ENCODE measurements at places on chromosomes 13 and 19.

GRCh38 chr19:43784981-43785808, 4.4 kb upstream of the KCNN4 start:
- peak; percentile 78 for DNase-seq

GRCh38 chr19:6233827-6234511, 45.8 kb downstream of the MLLT1 start:
- DNase-seq: no peak

DNA sequence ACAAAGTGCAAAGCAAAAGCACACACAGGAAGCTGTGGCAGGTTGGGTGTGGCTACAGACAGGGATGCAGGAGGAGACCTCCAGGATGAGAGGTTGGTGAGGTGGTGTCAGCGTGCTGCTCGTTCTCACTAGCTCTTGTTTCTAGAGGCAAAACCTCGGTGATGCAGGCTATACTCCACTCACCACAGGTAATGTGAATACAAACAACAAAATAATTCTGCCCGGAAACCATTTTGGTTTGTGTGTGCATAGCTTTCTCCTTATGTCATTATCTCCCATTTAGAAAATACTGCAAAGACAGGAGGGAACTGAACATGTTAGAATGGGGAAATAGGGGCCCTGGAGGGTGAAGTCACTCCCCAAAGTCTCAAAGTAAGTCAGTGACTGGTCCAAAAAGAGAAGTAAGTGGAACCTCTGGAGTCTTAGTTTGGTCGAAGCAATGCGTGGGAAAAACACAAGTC, 9.4 kb downstream of the LCP1 start:
- no peak for DNase-seq

DNA sequence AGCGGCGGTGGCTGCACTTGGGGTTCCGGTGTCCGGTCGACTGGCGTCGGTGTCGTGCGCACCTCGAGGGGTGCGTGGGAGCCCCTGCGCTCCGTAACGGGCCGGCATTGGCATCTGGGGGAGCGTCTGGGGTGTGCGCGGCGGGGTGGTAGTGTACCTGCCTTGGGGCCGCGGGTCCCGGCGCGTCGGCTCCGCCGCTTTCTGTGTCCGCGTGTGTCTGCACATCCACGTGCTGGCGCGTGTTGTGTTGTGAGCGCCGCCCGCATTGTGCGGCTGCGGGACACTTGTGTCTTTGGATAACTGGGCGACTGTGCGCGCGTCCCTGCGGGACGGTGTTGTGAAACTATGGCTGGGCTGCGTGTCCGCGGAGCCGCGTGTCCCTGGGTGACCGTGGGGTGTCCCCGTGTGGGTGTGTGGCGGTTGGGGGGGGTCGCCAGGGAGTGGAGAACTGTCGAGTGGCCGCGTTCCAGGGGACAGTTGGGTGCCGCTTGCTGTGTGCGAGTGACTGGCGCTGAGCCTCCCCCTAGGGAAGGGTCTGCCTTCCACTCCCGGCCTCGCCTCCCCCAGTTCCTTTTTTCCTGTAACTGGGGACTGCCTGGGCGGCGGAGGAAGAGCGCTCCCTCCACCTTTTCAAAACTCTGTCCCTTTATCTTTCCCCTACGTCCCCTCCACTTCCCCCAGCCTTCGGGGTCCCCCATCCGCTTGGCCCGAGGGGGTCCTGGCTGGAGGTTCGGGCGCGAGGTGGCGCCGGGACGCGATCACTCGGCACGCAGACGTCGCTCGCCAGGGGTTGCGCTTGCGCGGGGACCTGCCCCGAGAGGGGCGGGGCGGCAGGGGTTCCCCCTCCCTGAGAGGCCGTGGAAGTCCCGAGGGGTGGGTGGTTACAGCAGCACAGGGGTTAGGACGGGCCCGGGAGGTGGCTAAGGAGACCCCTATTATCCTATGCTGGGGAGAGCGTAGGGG, 5.7 kb upstream of the NFIC start:
- DNase-seq: peak; percentile 33

- no peak for DNase-seq
These were observed 11.1 kb downstream of the CKM start for GRCh38 chr19:45311621-45312020.

DNA sequence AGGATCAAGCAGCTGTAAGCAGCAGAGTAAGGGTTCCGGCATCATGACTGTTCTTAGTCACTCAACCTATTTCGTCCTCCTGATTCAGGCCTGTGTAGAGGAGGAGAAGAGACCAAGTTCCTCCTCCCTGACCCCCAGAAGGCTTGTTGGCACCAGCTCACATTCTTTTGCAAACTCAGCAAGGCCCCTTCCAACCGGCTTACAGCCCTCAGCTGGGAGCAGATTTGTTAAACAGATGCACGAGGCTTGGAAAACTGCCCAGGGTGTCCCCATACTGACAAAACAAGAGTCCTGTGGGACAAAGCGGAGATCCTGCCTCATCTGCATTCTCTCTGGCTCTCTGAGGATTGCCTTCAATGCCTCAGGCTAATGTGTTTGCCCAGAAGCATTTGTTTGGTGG, 113.2 kb upstream of the SOX21 start:
- no peak for DNase-seq

DNA sequence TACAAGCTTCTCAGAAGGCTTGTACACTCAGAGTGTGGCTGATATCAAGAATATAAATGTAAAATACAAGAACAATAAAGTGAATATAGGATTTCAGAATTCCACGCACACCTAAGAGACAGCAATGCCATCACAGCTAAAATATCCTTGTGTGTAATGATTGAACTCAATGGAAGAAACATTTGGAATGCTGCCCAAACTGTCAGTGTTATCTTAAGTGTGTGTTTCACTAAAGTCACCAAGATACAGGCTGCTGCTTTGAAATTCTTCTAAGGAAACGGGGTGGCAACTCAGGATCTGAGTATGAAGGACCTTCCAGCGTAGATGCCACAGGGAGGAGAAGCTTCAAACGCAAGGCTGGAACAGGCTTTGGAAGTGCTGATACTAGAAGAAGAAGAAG, 86.8 kb downstream of the SGCG start:
- no peak for DNase-seq

DNA sequence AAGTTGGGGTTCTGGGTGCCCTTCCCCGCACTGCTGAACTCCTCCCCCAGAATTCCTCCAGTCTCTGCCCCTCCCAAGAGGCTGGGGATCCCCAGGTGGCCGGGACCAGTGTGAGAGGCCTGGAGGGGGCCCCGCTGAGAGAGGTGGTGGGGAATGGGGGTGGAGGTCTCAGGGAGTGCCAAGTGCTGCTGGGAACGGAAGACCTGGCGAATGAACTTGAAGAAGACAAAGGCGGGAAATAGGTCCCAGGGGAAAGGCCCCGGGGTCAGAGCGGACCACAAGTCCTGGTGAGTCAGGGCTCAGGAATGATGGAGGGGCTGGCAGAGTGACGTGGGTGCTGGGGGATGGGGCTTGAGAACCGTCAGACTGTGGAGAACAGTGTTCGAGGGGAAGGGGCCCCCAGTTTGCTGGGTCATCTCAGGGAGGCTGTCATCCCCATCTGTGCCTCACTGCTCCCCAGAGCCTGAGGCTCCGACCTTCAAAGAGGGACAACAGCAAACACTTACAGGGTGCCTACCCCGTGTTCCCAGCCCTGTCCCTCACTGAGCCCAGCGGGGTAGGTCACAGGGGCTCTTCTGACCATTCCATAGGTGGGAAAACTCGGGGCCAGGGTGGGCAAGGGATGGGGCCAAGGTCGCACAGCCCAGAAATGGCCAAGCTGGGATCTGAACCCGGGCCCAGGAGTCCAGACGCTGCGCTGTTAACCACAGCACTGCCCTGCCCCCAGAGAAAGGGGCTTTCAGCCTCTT, 16.0 kb upstream of the SEMA6B start:
- peak; percentile 89 for DNase-seq

- DNase-seq: no peak
These were observed 13.4 kb upstream of the SYT5 start for GRCh38 chr19:55193481-55193880.

DNA sequence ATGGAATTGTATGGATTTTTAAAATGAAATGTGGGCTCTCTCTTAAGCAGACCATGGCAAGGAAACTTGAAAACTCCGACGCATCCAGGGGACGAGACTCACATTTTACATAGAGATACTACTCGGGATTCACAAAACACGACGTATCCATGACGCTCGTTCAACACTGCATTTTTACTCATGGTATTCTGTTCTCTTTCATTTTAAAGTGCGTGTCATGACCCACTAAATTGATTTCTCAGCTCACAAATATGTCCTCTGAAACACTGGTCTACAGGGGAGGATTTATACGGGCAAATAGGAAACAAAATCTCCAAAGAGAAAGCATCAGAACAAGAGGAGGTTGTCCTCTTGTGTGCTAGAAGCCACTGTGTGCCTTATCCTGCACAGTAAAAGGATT, 523.5 kb downstream of the MYO16 start:
- no peak for DNase-seq

GRCh38 chr19:5778402-5778801, 6.1 kb downstream of the PRR22 start:
- no peak for DNase-seq

DNA sequence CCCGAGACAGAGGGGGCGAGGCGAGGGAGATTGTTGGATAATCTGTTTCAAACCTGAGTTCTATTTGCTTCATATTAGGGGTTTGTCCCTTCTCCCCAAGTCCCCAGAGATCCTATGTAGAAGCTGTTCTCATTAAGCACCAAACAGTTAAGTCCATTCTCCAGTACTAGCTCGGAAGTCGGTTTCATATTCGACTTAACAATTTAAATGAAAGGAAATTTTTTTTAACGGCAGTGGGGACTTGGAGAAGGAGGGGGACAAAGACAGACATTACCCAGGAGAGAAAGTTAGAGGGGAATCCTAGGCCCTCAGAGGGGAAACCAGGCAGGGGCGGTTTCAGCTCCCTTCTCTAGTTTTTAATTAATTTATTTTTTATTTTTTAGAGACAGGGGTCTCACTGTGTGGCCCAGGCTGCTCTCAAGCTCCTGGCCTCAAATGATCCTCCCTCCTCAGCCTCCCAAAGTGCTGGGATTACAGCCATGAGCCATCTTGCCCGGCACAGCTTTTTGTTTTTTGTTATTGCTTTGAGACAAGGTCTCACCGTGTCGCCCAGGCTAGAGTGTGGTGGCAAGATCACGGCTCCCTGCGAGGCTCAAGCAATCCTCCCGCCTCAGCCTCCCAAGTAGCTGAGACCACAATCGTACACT, 13.7 kb upstream of the TLE2 start:
- DNase-seq: no peak

DNA sequence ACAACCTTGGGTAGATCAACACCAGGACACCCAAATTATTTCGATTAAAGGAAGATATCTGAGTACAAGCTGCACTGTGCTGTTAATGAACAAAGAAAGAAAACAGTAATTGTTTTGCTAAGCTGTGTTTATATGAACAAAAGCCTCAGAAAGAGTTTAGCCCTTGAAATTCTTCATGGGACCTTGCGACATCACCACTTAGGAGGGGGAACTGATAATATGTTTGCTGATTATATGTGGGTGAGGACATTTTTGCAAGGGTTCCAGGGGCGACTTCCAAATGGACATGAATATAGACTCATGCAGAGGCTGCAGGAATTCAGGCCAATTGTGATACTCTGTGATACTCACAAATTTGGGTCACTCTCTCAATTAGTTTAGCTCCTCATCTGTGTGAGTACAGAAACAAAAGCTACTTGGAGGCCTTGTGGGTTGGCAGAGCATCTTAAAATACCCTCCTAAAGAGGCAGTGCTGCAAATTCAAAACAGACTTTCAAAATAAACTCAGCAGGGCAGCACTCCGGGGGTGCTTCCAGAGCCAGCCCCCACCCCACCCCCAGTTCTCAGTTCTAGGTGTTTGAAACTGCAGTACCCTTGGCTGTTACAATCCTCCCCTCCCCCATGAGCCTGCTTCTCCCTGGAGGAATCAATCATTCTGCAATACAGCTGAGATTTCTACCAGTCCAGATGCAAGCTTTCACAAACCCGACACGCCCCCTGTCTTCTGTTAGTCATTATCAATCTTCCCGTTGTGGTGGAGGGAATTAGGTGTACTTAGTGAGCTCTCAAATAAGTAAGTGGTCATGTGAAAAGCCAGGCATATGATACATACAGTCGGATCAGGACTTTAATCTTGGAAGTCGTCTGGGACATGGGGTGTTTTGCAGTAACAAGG, 97.0 kb upstream of the MBNL2 start:
- no peak for DNase-seq

- DNase-seq: no peak
These were observed 5.3 kb downstream of the FXYD3 start for GRCh38 chr19:35120898-35121297.

DNA sequence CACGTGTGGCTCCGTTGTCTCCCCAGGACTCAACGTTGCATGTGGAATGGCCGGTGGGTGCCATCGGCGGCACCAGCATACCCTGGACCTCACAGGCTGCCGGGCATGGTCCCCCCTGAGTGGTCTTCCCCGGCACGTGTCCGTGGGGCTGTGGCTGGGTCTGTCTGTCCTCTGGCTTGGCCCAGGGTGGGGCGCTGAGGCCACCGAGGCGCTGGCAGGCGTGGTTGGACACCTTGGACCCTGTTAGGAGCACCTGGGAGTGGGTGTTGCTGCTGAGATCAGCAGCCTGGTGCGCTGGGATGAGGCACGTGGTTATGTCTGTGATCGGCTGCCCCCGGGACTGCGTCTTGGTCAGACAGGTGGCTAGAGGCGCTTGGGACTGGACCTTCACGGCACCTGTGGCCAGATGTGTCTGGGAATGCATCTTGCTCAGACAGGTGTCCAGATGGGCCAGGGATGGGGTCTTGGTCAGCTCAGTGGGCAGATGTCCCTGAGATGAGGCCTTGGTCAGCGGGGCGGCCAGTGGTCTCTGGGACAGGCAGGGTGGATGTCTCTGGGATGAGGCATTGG, 9.2 kb downstream of the IQCN start:
- no peak for DNase-seq

GRCh38 chr19:49362048-49362928, at the start of gene TEAD2:
Gene TEAD2 (minus strand): TSS chr19:49362416. CDS start chr19:49360075, 2,341 bp downstream.
- peak; percentile 64 for DNase-seq

GRCh38 chr19:31185261-31185660, 164.0 kb downstream of the TSHZ3 start:
- peak; percentile 12 for DNase-seq

- no peak for DNase-seq
These were observed 178.8 kb upstream of the KL start for GRCh38 chr13:32837307-32837972.

- no peak for DNase-seq
These were observed 6.9 kb upstream of the ANGPTL4 start for GRCh38 chr19:8357007-8357521.

DNA sequence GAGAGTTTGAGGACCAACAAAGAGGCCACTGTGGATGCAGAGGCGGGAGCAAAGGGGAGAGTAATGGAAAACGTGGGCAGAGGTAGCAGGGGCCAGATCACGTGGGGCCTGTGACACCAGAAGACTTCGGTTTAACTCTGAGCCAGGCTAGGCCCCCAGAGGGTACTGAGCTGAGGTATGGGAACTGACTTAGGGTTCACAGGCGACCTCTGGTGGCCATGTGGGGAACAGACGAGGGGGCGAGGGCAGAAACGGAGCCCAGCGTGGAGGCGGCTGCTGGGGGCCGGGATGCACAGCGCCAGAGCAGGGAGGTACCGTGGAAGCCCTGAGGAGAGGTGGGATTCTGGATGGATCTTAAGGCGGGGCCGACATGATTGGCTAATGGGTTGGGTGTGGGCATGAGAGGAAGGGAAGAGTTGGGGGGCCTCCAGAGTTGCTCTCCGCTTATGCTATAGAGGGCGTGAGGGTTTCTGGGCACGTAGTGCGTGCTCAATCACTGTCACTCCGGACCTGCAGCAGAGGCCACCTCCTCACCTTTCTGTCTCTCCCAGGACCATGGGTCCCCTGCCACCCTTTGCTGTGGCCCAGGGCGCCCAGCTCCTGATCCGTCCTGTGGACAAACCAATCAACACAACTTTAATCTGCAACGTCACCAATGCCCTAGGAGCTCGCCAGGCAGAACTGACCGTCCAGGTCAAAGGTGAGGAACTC, 13.7 kb downstream of the PVR start:
- DNase-seq: peak; percentile 41

Data from ACHN (cell line).